ENCODE measurements at places on chromosomes 7 and 10.

DNA sequence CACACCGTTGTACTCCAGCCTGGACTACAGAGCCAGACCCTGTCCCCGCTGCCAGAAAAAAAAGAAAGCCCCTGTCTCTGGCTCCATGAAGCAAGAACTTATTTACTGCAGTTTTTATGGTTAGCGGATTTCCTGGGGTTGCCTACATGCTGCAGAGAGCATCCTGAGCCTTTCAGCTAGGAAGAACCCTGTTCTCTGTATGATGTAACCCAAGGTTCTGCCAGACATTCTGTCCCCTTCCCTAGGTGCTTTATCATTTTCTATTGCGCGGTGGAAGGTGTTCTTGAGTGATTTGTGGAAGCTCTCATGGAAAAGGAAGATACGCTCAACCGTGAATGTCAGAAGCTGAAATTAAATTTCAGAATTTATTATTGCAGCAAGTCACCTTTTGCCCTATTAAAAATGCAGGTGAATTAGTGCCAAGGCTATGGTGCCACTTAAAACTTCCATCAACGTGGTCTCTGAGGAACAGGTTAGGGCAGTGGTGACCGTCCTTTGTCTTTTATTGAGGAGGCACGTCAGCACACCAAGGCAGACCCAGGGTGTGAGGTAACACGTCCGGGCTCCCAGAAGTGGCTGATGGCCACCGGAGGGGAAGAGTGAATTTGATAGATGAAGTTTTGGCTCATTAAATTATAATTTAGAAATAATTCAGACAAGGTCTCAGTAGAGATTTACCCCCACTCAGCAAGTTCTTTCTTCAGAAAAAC, 273.1 kb downstream of the PHTF2 start:
- DNase-seq, result no peak

DNA sequence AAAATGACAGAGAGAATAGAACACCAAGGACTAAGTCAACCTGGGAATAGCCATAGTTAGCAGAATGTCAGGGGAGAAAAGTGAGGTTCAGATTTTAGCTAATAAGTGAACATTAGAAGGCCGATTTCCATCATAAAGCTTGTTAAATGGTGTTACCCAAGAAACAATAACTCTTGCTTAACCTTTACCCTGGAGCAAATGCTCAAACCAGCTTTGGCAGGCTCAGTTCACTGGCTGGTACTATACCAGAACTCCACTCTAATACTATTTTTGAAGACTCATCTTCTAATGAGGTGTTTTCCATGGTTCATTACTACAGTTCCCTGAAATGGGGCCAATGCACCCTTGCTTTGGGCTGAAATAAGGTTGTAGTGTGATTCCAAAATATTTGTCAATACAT, 61.3 kb downstream of the RNLS start:
- DNase-seq, result no peak

GRCh38 chr10:120456143-120456625, 843 bp upstream of the PLPP4 start:
- no peak for DNase-seq

GRCh38 chr7:38428041-38428440, 154.6 kb upstream of the TARP start:
- DNase-seq, result no peak

- DNase-seq, result no peak
Measured at GRCh38 chr10:29598851-29599311, 35.9 kb downstream of the SVIL start.

DNA sequence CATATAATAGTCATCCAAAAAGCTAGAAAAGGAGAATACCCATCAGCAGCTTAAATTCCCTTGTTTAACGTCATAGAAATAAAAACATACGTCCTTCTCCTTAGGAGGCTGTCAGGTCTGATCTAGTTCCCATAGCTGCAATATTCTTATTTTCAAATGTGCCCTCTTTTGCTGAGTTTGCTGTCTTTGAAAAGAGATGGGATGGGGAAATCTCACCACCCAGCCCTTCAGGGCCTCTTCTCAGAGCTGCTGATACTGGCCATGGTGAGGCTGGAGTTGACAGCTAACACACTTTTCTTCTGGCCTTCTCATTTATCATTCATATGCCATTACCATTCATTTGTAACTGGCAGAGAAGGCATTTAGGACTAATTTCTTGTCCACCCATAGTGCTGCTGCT, 5.1 kb upstream of the PCGF5 start:
- no peak for DNase-seq

DNA sequence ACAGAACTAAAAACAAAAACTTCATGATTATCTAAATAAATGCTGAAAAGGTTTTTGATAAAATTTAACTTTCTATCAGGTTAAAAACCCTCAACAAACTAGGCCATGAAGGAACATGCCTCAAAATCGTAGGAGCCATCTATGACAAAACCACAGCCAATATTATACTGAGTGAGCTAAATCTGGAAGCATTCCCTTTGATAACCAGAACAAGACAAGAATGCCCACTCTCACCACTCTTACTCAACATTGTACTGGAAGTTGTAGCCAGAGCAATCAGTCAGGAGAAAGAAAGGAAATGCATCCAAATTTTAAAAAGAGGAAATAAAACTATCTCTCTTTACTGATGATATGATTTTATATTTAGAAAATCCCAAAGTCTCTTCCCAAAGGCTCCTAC, 228.7 kb downstream of the CHRM2 start:
- DNase-seq, result no peak

GRCh38 chr10:102714621-102715455, at the start of gene SFXN2:
Gene SFXN2, plus strand, starts transcription at chr10:102714636. Its CDS starts 12,001 bp downstream, at chr10:102726637.
- DNase-seq, result peak; percentile 1

- no peak for DNase-seq
Measured at GRCh38 chr7:1415389-1415990, 43.8 kb downstream of the MICALL2 start.

DNA sequence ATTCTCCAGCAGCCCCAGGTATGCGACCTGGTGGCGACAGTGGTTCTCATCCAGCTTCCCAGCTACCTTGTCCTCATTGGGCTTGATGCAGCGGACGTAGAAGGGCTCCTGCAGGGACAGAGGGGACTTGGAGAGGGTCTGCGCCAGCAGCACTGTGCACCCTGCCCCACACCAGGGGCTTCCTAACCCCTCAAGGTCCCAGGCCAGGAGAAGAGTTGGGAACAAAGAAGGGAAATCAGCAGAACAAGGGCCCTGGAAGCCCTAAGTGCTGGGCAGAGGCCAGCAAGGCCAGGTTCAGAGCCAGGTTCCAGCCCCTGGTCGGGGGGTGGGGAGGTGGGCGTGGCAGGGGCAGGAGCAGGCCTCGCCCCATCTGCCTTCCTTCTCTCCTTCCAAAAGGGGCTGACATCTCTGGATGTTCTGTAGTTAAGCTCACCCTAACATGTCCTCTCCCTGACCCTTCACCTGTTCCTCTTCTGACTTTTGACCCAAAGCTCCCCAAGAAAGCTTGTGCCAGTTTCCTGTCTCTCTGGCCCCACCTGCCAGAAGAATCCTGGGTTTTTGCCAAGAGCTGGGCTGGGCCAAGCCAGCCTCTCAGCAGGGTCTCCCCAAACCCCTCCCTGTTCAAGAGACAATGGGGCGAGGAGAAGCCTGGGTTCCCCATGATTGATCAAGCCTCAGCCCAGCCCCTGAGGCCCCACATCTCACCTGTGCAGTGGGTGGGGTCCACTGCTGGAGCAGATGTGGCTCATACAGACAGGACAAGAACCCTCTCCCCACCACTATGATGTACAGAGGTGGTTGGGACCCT, 11.9 kb downstream of the MYO1G start:
- no peak for DNase-seq

Measured in activated naive CD8-positive, alpha-beta T cell treated with anti-CD3 and anti-CD28 coated beads, Interleukin-2, amount 50 U/mL, for 16 hours (primary cell).